ENCODE measurements at places on chromosomes 5 and 9.

GRCh38 chr9:88177371-88177770 is 39.1 kb upstream of the SPATA31C2 start:
- no peak for DNase-seq

- no peak for DNase-seq
These were observed 112.5 kb downstream of the SLC12A2 start for GRCh38 chr5:128196080-128196479.

DNA sequence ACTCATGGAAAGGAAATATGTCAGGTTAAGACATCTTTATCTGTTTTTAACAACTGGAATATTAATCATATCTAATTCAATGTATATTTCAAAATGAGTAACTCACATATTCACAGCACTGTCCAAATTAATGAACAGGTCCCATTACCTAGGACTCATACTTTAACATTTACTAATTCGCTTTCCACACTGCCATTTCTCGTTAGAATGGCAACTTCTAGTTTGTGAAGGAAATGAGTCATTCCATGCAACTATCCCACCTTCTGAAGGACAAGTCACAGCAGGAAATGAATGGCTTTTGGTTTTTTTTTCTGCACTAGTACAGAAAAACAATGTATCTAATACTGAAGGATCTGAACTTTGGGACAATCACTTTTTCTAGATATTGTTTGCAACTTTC is 24.6 kb upstream of the IFNK start:
- DNase-seq: no peak

- DNase-seq: no peak
These were observed 148.1 kb upstream of the DMRT1 start for GRCh38 chr9:693201-694091.

DNA sequence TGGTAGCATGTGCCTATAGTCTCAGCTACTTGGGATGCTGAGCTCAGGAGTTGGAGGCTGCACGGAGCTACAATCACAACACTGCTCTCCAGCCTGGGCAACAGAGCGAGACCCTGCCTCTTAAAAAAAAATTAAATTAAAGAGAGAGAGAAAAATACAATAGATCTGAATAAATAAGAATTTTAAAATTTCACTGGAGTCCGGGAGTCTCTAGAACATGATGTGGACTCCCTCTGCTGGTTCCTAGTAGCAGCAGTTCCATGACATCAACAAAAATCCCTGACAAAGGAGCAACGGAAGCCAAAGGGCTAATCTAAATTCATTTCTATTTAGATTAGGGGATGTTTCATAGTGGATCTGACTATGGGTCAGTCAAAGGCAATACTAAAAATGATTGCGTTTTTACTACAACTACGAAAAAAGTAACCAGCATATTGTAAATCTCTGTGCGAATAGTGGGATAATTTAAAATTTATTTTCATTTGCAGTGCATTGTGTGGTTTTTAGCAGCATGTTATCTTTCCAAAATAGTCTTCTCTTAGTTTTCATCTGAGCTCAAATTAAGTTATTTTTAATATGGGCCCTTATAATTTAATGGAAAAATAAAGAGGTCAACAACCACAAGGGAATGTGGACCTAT is 6.7 kb downstream of the INIP start:
- no peak for DNase-seq

DNA sequence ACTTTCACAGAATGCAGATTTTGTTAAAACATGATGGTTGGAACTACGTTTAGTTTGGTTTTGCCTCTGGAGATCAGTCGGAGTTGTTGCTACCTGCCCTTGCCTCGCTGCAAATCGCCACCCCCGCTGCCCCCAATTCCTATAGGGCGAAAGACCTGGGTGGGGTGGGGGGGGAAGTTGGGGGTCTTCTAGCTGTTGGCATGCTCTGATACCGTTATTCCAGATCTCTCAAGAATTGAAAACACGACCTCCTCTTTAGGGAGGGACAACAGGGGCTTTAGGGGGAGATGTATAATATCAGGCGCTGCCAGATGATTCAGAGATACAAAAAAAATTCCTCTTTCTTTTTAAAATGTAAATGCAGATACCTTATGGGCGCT is 36.4 kb upstream of the NFIB start:
- no peak for DNase-seq

DNA sequence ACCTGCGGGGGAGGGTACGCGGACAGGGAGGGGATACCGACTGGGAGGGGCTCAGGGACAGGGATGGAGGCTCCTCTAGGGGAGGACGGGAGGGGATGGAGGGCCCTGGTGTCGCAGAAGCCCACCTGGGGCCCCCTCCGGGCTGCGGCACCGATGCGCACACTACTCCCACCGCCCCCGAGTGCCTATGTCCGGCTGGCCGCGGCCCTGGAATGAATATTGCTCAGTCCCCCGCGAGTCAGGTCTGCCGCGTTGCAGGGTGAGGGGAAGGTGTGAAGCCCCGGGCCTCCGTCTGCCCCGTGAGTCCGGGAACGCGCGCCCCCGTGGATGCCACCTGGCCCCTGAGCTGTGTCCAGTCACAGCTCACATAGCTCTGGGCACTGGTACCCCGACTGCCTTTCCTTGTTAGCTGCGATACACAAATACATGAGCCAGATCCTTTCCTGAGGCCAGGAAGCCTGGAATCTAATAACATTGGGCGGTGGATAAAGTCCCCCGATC is 44.5 kb upstream of the PRSS3 start:
- DNase-seq: no peak

DNA sequence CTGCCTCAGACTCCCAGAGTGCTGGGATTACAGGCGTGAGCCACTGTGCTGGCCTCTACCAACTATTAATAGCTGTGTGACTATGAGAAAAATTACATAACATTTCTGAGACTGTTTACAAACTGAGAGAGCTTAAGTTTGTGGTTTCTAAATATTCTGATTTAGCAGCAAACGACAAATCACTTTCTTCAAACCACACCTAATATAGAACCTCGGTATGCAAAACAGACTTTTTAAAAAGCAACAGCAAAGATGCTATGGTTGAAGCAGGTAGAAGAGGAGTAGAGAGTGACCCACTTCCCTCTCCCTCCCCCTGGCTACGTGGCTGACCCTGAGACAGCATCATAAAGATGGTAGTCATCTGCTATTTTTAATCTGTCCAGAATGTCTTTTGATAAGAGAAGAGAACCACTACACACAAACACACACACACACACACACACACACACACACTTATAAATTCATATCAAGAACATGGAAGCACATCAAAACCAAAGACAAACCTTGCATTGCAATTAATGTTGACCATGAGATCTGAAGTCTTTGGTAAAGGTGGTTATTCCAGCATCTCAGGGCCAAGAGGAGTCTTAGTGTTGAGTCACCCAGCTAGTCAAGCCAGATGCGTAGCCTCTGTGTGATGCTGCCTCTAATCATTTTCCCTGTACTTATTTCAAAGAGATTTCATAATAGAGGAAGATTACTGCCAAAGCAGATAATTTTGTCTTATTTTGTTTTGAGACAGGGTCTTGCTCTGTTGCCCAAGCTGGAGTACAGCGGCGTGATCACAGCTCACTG is 58.1 kb upstream of the TMEM215 start:
- DNase-seq: no peak

- no peak for DNase-seq
These were observed 82.7 kb upstream of the STK32A start for GRCh38 chr5:147152086-147152485.

DNA sequence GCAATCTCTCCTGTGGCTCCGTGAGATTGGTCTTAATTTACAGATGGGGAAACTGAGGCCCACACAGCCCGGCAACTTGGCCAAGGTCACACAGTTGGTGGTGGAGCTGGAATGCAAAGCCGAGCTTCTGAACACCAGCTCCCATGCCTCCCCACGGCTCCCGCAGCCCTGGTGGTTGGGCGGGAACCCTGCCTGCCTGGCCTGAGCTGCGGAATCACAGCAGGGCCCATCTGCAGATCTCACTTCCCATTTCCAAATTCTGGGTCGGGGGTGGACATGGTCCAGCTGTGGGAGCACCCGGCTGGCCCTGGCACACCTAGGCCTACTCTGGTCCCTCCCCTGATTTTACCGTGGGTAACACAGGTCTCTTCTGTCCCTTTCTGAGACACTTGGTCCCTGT is 35.3 kb upstream of the PHYKPL start:
- no peak for DNase-seq

DNA sequence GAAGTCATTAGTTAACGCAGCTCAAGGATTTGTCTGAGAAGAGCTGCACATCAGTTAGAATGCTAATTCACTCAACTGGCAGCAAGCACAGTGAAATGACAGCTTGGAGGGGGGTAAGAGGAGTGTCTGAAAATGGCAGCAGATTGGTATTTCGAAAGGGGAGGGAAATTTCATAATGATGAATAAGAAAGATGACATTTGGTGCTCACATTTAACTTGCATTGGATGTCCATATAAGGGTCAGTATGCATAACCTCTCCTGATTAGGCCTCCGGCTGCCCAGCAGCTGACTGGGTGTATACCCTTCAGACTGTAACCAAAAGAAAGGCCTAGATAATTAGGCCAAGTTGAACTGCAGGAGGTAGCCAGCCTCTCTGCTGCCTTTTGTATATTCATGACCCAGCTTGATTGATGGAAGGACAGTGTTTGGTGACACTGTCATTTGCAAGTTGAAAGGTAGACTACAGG is 131.0 kb downstream of the PBX3 start:
- no peak for DNase-seq

DNA sequence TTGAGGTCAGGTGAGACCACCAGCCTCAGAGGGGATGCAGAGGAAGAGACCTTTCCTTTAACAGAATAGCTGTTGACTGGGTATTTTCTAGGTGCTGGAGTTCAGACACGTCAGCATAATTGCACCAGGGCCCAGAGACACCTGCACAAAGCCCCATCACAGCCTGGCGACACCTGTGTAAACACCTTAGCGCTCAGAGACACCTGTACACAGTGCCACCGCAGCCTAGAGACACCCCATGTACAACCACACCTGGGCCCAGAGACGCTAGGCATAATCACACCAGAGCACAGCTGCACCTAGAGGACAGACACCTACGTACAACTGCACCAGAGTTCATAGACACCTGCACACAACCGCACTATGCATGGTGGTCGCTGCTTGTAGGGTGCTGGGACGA is 1.0 kb downstream of the TRIP13 start:
- DNase-seq: no peak

DNA sequence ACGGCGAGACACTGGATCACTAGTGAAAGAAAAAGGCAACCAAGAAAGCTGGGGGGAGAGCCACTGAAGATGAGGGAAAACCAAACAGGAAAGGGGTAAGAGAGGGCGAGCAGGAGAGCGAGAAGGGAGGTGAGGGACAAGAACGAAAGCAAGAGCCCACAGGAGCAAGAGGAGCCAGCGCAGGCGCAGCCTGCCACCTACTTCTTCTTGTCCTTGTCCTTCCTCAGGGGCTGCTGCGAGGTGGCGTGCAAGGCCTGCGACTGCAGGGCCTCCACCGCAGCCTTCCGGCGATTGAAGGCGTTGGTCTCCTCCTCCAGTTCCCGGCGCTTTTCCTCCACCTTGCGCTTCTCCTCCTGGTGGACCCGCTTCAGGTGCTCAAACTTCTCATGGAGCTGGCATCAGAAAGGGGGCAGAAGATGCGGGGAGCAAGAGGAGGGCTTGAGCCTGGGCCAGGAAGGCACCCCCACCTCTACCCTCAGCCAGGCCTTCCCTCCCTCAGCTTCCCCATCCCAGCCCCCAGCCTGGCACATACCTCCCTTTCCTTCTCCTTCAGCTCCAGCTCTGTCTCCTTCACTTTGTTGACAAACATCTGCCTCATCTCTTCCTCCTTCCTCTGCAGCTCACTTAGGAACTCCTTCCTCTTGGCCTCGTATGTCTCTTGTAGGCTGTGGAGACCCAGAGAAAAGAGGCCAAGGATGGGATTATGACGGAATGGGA is 13.5 kb downstream of the CCNI2 start:
- no peak for DNase-seq

DNA sequence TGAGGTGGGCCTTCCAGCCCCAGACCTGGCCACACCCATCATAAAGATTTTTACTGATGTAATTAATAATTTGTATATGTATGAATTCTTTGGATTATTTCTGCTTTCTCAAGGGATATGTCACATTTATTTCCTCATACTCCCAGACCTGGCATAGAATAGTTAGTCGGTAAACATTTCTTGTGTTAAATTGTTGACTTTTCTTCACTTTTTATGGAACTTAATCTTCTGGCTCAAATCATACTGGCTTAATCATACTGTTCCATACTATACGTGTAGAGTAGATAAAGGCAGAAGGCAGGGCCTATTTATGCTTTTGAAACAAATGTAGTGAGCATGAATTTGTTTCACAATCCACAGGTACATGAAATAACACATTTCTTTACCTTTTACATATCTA is 155.8 kb downstream of the DEPDC1B start:
- no peak for DNase-seq

GRCh38 chr5:180126716-180127681 is 55.4 kb upstream of the RNF130 start:
- DNase-seq: no peak

DNA sequence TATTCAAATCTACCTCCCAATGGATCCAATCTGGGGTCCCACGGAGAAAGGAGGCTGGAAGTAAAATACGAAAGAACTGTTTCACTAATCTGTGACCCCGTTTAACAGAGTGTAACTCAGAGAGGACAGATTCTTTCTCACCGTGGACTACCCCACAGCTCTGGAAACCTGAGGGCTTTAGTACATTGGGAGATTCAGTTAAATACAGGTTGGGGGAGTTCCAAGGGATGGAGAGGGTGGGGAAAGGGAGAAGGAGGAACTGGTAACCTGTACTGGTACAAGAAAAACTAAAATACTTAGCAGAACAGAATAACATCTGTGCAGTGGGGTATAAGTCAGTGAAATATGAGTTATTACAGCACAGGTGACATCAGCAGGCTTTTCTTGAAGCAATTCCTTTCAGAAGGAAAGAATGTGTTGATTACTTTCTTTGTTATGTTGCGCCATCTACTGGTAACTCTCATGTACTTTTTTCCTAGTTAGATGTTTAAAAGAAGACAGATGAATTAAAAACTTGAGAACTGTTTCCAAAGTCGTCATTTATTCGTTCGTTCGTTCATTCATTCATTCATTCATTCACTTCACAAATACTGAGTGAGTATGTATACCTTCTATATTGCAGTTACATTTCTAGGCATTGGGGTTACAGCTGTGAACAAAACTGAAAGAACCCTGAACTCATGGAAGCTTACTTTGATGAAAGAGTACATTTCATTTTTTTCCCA is 30.0 kb upstream of the STOM start:
- DNase-seq: no peak

DNA sequence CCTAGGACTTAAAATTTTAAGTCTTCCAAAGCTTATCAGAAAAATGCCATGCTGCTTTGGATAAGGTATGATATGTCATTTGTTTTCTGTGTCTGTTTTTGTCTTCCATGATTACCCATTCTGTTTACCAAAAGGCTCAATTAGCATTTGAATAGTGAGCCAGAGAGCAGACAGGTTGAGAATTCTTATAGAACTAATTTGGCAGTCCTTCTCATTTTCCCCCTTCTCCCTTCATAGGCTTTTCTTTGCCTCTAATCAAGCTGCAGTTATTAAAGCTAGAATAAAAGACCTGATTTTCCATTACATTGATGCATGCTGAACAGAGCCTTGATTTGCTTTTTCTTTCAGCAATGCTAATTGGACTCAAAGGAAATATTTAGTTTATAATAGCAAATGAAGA is 993.0 kb downstream of the MAT2B start:
- DNase-seq: no peak
